ENCODE measurements at places on chromosomes 5 and 9.

GRCh38 chr5:143135832-143136551 is 267.5 kb downstream of the NR3C1 start:
- DNase-seq: peak; percentile 18

GRCh38 chr9:3441197-3441816 is 84.5 kb downstream of the RFX3 start:
- DNase-seq: peak; percentile 41

GRCh38 chr9:126156898-126157297 is 169.7 kb upstream of the MVB12B start:
- DNase-seq: no peak

GRCh38 chr5:13859270-13860065 is 85.0 kb downstream of the DNAH5 start:
- no peak for DNase-seq

- DNase-seq: peak; percentile 79
Observed at GRCh38 chr5:73454379-73455036, 5.9 kb upstream of the FOXD1 start.

DNA sequence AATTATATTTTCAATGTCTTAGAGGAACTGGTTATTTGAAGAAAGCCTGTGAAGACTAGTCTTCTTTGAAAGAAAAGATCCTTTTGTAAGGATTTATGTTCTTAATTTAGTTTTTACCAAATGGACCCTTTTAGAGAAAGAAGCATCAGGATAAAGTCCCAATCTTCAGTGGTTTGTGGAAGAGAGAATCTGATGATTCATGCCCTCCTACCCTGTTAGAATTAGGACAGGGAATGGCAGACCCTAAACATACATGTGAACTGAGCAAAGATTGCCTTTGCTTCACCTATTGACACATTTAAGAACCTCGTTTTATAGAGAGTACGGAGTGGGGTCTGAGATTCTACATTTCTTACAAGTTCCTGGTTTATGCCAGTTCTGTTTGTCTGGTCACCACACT is 20.1 kb upstream of the TMEFF1 start:
- no peak for DNase-seq

- DNase-seq: no peak
Observed at GRCh38 chr5:40428126-40428525, 251.6 kb upstream of the PTGER4 start.

GRCh38 chr9:135334953-135335460 is 144.6 kb upstream of the PPP1R26 start:
- DNase-seq: no peak
